ENCODE measurements at places on chromosomes 7 and 10.

DNA sequence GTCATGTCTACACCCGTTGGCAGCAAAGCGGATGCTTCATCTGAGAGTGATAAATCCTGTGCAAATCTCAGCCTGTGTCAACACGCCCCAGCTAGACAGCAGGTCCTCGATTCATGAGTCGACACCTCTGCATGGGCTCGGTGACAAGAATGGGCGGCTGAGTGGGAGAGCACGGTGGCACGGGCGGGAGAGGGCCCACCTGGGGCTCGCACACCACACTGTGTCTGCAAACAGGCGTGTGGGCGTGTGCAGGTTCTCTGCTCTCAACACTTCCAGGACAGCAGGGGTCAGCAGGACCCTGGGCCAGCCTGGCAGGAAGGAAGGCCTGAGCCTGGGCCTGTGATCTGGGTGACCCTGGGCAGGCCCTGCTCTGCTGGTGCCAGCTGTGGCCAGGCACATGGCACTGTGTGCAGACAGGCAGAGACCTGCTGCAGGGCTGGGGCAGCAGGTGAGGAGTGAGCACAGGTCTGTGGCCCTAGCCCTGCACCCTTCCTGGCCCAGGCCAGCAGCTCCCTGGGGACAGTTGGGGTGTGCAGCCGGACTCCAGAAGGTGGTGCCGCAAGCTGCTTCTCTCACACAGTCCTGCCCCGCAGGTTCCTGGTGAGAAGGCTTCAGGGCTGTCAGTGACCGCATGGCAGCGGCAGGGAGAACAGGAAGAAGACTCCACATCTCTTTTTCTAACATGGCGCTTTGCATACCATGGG lies 216.4 kb downstream of the ELFN1 start:
- peaks cover 5% of the 10 kb centered on the region for H3K4me1 ChIP-seq
- peaks cover 9% of the 10 kb centered on the region for H3K36me3 ChIP-seq
- H3K27ac ChIP-seq: no peak overlapping the region

DNA sequence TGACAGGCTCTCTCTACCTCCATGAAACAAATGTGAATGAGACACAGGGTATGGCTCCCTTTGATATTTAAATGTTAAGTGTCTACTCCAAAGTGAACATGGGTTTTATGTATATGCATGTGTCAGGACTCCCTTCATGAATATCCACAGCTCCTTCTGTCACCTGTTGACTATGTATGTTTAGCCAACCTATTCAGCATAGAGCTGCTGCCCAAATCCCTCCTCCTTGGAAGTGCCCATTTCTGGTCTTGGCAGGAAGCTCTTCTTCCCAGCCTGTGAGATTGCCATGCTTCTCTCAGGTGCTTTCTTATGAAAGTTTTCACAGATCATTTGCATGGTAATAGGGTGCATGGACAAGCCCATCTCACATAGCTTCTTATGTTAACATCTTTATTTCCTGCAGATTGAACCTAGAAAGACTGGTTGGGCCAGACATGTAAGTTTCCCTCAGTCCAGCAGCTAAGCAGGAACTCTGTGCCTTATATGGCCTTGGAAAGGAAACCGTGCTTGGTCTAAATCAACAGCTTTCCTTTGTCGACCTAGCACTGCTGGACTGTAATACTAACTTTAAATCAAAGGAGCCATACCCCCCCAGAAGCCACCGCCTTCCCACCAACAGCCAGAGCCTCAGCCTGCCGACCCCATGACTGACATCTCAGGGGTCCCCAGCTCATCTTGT lies 288.9 kb downstream of the ADARB2 start:
- H3K27ac ChIP-seq: no peak overlapping the region
- no peak overlapping the region for H3K4me3 ChIP-seq
- peaks cover 24% of the 10 kb centered on the region for H3K4me1 ChIP-seq
- peaks cover 6% of the 10 kb centered on the region for H3K36me3 ChIP-seq
- DNase-seq: no peak

DNA sequence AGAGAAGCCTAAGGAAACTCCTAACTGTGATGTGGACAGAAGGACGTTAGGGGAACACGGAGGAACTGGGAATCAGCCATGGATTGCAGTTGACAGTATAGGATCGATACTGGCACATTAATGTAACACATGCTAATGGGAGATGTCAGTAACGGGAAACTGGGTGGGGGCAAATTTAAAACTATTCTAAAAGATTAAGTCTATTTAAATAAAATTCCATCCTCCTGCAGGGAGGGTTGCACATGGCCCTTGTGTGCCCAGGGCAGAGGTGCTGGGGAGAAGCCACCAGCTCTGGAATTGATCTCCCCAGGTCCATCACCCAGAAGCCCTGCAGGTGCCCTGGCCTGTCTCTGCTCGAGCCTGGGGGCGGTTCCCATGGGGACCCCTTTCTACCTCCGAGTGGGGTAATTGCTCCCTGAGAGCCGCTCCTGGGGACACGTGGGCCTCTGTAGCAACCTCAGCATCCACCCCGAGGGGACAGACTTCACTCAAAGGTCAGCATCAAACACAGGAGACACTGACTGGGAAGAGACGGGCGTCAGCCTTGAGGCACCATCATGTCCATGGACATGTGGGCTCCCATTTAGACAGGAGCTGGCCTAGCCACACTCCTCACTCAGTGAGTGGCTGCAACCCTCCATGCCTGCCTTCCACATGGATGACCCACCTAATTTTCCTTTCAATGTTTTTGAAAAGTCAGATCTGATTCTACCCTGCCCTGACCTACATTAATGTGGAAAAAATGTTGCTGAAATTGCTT lies 21.1 kb downstream of the SCART1 start:
- H3K36me3 ChIP-seq: no peaks in the 10 kb centered on the region
- DNase-seq: no peak
- no peak overlapping the region for H3K4me3 ChIP-seq
- H3K27ac ChIP-seq: no peak overlapping the region
- peaks cover 3% of the 10 kb centered on the region for H3K4me1 ChIP-seq
- H3K27me3 ChIP-seq: no peaks in the 10 kb centered on the region

- no peaks in the 10 kb centered on the region for H3K36me3 ChIP-seq
- no peak for DNase-seq
- H3K27ac ChIP-seq: no peak overlapping the region
Observed at GRCh38 chr10:10959666-10960065, 58.0 kb upstream of the CELF2 start.

DNA sequence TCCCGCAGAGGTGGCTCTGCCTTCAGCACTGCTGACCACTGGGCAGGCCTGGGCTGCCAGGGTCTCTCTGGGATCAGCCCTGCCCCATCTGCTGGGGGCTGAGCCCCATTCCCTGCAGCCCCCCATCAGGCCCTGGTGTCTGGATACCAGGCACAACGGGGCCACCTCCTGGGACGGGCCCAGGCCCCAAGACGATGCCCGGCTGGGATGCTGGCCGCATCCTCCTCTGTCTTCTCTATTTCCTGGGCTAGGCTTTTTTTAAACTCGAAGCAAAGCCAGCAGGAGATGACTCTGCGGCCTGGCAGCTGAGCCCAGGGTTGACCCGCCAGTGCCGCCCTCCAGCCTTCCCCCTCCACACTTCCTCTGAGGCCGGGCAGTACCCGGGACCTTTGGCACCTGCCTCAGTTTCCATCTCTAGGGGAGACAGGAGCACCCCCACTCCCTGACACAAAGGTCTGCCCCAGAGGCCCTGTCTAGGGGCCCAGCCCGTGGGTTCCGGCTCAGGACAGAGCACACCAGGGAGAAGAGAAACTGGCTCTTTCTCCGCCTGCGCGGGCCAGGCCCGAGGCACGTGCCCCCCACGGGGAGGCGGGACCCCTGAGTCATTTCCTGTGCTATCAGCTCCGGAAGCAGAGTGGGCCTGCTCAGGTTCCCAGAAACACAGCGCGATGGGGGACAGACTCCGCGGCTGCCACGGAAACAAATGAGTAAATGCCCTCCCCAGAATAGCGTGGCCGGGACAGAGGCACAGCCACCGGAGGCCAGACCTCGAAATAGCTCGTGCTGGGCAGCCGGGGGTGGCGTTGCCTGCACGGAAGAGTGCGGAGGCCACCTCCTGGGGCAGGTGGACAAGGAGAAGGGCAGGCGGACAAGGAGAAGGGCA lies 84.6 kb upstream of the PDGFA start:
- H3K4me3 ChIP-seq: peak overlapping the region; percentile 92
- peaks cover 44% of the 10 kb centered on the region for H3K4me1 ChIP-seq
- no peaks in the 10 kb centered on the region for H3K27me3 ChIP-seq
- peak; percentile 92 for DNase-seq

DNA sequence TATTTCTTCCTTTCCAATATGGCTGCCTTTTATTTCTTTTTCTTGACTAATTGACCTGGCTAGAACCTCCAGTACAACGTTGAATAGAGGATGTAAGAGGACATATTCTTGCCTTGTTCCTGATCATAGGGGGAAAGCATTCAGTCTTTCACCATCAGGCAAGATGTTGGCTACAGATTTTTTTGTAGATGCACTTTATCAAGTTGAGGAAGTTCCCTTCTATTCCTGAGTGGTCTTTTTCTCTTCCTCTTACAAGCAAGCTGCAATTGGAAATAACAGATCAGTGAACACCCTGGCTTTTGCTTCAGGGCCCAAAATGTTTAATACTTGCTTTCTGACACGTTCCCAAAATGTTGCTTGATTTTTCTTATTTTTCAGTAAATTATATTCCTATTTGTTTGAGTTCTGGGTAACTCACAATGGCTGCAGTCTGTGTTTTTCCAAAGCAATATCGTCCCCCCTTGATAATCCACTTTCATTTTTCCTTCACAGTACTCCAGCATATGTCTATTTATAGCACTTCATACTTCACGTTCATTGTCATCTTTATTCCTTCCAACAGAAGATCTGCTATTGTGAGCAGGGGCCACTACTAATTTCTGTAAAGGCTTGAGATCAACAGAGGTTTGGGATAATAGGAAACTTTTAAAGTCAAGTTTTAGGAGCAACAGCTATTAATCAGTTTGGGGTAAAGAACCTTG lies 11.7 kb downstream of the CPEB3 start:
- no peak for DNase-seq
- H3K4me3 ChIP-seq: no peak overlapping the region
- H3K27me3 ChIP-seq: no peaks in the 10 kb centered on the region
- H3K27ac ChIP-seq: no peak overlapping the region
- peaks cover 12% of the 10 kb centered on the region for H3K4me1 ChIP-seq

GRCh38 chr7:3041986-3042675 lies 1.5 kb downstream of the CARD11 start:
- peaks cover 12% of the 10 kb centered on the region for H3K36me3 ChIP-seq
- H3K4me1 ChIP-seq: peaks cover 71% of the 10 kb centered on the region
- H3K27ac ChIP-seq: peak overlapping the region; percentile 96
- H3K27me3 ChIP-seq: no peaks in the 10 kb centered on the region
- peak; percentile 24 for DNase-seq
